ENCODE measurements at places on chromosomes 3 and 15. TPM values are rescaled to one million over a fixed set of nuclear protein-coding genes. Genes with fewer than 3 reads are reported as not detected.
A peak's percentile ranks its signal among the peaks of the same experiment; 100 is the strongest.

LRRC2 gene
- 0.69 TPM for total RNA-seq

HRH1 gene
- total RNA-seq, result 3.7 TPM

POTEB gene
- total RNA-seq, result not detected

- peak overlapping the region; percentile 35 for H3K27ac ChIP-seq
- no peak overlapping the region for H3K4me3 ChIP-seq
- no peaks in the 10 kb centered on the region for H3K36me3 ChIP-seq
- no peaks in the 10 kb centered on the region for H3K27me3 ChIP-seq
- no peak for DNase-seq
Observed at GRCh38 chr15:71349736-71350526, 234.7 kb downstream of the THSD4 start.

- no peaks in the 10 kb centered on the region for H3K4me1 ChIP-seq
- no peaks in the 10 kb centered on the region for H3K36me3 ChIP-seq
- no peak for DNase-seq
- no peaks in the 10 kb centered on the region for H3K27me3 ChIP-seq
Observed at GRCh38 chr3:33196538-33196937, 22.1 kb downstream of the SUSD5 start.

Measured in esophagus muscularis mucosa (tissue), 4 donors.